ENCODE measurements at places on chromosomes 6 and 20.
A peak's percentile ranks its signal among the peaks of the same experiment; 100 is the strongest.

- DNase-seq, result no peak
Observed at GRCh38 chr20:41175201-41175651, 37.9 kb downstream of the PLCG1 start.

DNA sequence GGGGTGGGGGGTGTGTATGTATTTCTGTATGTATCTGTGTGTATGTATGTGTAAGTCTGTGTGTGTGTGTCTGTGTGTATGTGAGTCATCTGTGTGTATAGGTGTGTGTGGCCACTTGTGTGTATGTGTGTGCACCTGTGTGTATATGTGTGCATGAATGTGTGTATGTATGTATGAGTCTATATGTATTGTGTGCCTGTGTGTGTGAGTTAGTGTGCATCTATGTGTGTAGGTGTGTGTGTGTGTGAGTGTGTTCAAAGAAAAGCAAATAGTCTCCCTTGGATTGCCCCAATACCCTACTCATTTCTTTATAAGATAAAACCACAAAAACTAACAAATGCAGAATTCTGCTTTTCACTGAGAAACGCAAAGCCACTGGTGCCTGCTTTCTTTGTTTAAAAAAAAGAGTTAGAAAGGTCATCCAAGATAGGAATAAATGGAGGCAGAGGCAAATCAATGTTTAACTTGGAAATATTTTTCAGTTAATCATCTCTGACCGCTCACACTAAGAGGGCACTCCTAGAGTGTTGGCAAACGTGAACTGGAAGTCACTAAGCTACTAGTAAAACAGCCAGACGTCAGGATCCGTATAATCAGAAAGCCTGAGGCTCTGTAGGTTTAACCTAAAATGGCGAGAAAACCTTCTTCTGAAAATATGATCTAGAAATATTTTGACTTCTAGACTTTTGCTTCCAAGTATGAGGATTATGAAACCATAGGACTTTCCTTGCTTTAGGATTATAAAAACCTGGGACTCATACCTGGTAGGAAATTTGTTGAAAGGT is 37.4 kb upstream of the JAG1 start:
- no peak for DNase-seq

GRCh38 chr20:44598423-44599305 is 16.3 kb downstream of the PKIG start:
- DNase-seq, result no peak

DNA sequence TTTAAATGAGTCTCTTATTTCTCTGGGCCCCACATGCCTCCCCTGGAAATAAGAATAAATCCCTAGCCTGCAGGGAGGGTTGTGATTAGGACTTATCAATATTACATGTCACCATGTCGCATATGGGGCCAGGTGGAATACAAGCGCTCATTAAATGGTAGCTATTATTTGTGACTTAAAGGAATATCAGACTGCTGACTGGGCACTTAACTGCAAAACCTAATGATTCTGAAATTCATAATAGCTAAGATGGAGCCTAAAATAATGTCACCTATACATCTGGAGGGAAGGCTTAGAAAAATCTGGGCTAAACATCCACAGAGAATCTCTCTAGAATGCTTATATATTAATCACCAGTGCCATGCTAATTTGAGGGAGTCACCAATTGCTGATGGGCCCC is 106.5 kb downstream of the LRFN2 start:
- DNase-seq, result no peak

DNA sequence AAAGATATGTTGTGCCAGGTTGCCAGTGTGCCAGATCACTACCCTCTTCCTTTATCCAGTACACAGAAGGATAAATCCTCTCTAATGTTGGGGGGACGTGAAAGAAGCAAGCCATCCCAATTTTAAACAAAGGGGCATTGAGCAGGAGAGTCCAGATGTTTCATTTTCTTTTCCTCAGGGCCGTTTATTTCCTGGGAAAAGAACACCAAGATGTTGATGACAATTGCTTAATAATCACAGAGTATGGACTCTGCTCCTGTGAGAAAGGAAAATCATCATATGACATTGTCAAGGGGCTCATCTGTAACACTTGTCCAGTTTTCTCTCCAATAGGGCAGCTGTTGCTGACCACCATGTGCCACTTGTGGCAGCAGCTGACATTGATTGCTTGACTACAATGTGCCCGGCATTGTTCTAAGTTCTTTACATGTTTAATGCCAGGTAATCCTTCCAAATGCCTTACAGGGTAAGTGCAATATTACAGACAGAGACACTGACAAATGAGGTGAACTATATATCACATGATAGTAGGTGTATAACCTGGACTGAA is 161.4 kb downstream of the CD109 start:
- DNase-seq, result no peak

- DNase-seq, result no peak
Observed at GRCh38 chr6:72218125-72218524, 331.8 kb downstream of the RIMS1 start.

GRCh38 chr20:19725814-19726525 is 32.1 kb upstream of the RIN2 start:
- DNase-seq, result no peak

DNA sequence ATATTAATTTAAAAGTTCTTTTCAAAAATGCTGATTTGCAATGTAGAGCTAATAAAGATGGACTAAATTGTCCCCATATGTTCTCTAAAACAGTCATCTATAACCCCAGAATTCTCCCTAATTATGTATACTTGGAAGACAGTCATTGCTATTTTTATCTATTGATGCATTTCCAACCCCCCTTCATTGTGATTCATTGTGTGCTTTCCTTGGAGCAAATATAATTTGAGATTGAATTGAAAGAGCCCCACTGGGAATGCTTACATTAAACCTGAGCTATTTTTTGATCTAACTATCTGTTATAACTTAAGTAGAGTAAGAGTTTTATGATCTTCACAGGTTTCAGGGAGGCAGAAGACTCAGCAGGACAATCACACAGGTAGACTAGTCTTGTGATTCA is 73.7 kb upstream of the PTCHD4 start:
- no peak for DNase-seq

DNA sequence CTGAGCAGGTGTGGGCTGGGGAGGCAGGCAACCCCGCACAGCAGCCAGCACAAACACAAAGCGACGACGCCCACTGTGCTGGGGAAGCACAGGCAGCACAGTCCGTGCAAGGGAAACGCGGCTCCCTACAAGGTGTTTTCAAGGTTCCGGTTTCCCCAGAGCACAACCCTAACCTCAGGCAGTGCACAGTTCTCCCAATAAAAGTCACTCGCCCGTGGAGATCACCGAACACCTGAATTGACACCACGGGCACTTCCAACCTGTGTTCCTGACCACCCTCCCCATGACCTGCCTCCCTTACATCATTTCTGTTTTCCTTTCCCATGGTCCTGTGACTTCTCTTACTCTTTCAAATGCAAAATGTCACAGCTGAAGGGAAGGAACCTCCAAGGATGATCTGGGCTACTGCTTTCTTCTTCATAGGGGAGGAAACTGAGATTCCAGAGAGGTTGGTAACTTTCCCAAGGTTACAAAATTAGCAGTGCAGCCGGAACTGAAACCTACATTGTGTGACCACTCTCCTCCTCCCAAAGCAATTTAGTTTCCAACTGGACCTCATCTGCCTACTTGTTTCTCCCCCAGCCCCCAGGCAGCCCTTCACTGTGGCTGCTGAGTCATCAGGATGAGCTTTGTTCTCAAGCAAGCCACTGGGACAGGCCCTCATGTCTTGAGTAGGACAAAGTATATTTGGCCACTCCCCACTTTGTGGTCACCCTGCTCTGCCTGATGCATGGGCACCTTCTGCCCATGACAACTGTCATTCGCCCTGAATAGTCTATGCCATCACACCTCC is 125.3 kb downstream of the ATXN1 start:
- DNase-seq, result no peak

DNA sequence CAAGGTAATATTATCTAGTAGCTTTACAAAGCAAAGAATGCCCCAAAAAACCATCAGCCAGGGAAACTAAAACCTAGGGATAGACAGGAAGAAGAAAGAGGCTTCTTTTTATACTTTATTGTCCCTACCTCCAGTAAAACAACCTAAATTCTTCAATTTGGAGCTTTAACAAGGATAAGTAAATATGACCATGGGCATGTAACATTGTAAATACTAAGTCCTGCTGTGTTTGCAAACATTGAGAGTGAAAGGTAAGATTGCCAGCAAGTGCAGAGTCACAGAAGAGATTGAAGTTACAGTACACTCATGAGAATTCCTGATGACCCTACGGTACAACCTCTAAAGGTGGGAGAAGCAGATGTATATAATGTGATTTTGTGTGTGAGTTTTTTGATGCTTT is 117.2 kb downstream of the FOXO3 start:
- DNase-seq, result no peak

GRCh38 chr20:25497586-25498279 is 87.6 kb downstream of the NINL start:
- no peak for DNase-seq

- DNase-seq, result no peak
Observed at GRCh38 chr6:100179576-100179975, 185.6 kb upstream of the MCHR2 start.

- no peak for DNase-seq
Observed at GRCh38 chr6:96542702-96543101, 20.2 kb upstream of the FHL5 start.

GRCh38 chr6:164063346-164063745 is 648.8 kb downstream of the QKI start:
- no peak for DNase-seq

- no peak for DNase-seq
Observed at GRCh38 chr20:15619816-15620215, 953.4 kb downstream of the KIF16B start.

- no peak for DNase-seq
Observed at GRCh38 chr6:13754644-13755043, 43.0 kb upstream of the RANBP9 start.

GRCh38 chr6:105359419-105360370 is 43.2 kb downstream of the PREP start:
- DNase-seq, result no peak

DNA sequence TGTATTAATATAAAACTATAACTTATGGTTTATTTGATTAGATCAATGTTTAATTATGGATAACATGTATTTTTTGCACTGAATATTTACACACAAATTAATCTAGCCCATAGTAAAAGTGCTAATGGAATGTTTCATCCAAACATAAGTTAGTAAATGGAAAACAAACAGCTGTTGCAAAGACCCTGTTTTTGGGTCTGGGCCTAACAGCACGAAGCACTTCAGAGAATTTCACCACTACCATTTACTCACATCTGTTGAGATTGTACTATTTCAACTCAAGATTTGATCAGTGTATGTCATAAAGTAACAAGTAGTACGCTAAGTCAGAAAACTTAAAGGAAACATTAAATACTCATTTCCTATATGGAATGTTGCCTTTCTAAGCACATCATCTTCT is 359.6 kb downstream of the LAMA2 start:
- DNase-seq, result no peak

DNA sequence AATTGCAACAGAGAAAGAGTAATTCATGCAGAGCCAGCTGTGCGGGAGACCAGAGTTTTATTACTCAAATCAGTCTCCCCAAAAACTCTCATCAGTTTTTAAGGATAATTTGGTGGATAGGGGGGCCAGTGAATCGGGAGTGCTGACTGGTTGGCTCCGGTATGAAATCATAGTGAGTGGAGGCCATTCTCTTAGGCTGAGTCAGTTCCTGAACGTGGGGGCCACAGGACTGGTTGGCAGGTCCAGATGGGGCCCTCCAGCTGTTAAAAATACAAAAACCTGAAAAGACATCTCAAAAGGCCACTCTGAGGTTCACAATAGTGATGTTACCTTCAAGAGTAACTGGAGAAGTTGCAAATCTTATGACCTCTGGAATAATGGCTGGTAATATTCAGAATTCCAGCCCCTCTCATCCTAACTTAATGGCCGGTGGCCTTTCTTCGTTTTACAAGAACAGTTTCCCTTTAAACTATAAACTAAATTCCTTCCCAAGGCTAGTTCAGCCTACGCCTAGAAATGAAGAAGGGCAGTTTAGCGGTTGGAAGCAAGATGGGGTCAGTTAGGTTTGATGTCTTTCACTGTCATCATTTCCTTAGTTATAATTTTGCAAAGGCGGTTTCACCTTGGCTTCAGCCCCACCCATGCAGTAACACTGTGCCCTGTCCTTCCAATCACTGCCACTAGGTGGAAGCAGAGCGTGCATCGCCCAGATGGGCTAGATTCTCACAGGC is 6.8 kb upstream of the MICA start:
- DNase-seq, result peak; percentile 62

- no peak for DNase-seq
Observed at GRCh38 chr6:113381959-113382358, 475.2 kb upstream of the MARCKS start.

GRCh38 chr6:42367353-42368011 is 84.2 kb downstream of the TRERF1 start:
- no peak for DNase-seq

DNA sequence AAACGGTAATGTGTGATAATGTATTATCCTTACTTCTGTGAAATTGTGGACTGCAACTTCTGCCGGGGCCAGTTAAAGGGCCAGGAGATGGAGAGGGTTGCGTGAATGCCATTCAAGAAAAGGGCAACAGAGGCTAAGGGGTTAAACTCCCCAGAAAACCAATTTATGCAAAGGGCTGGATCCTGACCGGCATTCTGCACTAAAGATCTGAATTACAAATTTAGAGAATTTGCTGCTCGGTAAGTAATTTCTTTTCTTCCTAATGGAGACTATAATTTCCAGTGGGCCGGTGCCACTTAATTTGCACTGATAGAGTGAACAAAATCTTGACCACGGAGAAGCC is 130.1 kb downstream of the BCAS1 start:
- DNase-seq, result no peak

- DNase-seq, result no peak
Observed at GRCh38 chr6:139064981-139065665, 36.6 kb downstream of the ABRACL start.

DNA sequence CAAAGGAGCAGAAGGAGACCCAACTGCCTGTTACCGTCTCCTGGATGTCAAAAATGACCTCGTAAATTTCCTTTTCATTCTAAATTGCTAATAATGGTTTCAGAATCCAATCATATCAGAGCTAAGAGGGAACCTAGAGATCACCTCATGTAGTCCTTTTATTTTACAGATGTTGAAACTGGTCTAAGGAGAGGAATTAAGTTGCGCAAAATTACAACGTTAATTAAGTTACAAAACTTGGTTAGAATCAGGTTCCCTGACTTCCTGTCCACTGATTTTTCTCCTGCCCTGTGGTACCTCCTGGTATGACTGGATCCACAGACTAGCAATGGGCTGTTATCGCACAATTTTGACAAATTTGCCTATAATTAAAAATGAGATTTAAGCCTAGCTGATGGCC is 9.0 kb upstream of the STK38 start:
- DNase-seq, result no peak

GRCh38 chr6:81940451-81940985 is 188.0 kb upstream of the TENT5A start:
- DNase-seq, result no peak

GRCh38 chr6:108365478-108365877 is 70.6 kb downstream of the AFG1L start:
- no peak for DNase-seq

DNA sequence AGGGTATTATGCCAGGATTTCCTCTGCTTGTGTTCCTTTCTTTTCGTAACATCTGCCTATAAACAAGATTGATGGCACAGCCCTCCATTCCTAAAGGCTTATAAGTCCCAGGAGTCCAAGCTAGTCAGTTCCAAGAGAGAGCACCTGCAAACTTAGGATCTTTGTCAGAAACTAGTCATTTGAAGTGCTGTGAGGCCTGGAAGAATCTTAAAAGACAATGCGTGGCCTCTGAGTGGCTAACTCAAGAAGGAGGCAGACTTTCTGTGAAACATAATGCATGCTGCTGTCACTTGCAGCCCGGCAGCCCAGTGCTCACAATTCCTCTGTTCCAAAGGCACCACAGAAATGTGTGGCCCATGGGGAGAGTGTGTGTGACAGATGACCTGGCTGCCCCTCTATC is 135.0 kb upstream of the SUPT3H start:
- no peak for DNase-seq

GRCh38 chr6:156517088-156517487 is 260.1 kb upstream of the ARID1B start:
- no peak for DNase-seq

Data from activated naive CD4-positive, alpha-beta T cell (primary cell).